ENCODE measurements at places on chromosomes 1 and 21.

GRCh38 chr1:207619871-207620542 lies 24.9 kb upstream of the CR1L start:
- DNase-seq, result no peak

DNA sequence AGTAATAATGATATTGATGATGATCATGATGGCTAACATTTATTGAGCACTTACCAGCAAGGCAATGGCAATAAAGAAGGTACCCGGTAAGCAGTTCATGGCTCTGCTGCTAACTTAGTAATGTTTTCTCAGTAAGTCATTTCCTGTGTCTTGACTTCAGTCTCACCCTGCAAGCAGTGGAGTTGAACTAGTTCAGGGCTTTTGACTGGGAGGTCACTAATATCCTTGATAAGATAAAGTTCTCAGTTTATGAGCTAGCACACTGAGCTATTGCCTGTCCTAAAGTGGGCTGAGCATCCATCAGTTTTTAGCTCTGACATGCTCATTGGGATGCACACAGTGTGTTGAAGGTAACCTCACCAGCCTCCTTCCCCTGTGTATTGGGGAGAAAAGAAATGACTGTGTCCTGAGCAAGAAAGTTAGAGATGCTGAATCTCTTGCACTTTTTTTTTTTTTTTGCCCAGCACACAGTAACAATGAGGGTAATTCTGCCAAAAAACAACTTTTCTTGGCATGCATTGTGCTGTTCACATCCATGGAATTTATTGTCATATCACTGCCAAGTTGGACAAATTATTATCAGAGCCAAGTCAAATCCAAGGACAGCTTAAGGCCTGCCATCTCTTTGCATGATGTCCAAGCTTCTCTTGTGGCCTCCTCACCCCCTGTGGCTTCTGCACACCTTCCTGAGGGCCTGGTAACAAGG lies 55.5 kb upstream of the GADD45A start:
- no peak for DNase-seq

DNA sequence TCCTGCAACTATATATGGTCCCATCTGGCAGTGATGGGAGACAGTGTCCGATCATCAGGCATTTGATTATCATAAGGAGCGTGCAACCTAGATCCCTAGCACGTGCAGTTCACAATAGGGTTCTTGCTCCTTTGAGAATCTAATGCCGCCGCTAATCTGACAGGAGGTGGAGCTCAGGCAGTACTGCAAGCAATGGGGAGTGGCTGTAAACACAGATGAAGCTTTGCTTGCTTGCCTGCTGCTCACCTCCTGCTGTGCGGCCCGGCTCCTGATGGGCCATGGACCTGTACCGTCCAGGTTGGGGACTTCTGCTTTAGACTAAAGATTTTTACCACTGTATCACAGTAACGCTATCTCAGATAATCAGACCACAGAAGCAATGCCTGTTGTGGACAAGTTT lies 63.8 kb downstream of the TGFB2 start:
- DNase-seq, result no peak

- DNase-seq, result peak; percentile 34
Observed at GRCh38 chr1:9841460-9841859, 17.7 kb upstream of the CLSTN1 start.

- no peak for DNase-seq
Observed at GRCh38 chr1:155287987-155288543, 10.8 kb downstream of the HCN3 start.

- no peak for DNase-seq
Observed at GRCh38 chr1:173581383-173582079, 21.3 kb downstream of the SLC9C2 start.

- DNase-seq, result no peak
Observed at GRCh38 chr1:40315795-40316594, 1.1 kb downstream of the COL9A2 start.

- no peak for DNase-seq
Observed at GRCh38 chr1:22074803-22075202, 22.3 kb downstream of the CDC42 start.

- DNase-seq, result no peak
Observed at GRCh38 chr1:109192433-109192832, 21.3 kb upstream of the SARS1 start.

DNA sequence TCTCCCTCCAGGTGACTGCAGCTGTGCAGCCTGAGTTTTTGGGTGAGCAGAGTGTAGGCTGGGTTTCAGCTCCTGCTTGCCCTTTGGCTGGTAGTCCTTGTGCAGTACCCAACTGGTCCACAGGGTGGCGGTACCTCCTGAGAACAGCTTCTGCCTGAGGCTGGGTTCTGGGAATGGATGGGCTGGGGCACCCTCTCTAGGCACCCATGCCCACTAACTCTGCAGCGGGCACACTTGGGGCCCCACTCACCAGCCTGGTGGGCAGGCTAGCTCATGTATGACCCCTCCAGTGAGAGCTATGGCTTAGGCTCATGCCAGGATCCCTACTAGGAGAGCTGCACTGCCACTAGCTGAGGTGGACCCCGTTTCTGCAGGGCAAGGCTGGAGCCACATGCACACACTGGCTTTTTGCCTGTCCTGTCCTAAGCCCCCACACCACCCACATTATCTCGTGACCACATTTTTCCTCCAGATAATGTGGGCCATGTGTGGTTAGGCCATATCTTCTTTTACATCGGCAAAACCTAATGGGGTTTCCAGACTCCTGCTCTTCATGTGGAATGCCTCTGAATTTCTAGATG lies 15.5 kb upstream of the GSTM4 start:
- peak; percentile 90 for DNase-seq

GRCh38 chr1:203353486-203353885 lies 2.6 kb upstream of the FMOD start:
- DNase-seq, result no peak

DNA sequence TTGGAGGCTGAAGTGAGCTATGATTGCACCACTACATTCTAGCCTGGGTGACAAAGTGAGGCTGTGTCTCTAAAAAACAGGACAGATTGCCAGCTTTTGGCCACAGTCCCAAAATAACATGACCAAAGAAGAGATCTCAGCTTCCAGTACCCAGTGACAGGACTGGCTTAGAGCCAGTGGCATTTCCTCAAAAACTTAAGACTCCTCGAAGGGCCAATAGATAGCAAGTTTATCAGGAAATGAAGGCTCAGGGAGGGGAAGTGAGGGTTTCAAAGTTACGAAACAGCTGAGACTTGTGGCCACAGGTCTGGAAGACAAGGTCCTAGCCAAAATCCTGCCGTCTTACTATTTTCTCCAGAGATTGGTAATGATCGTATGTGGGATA lies 6.3 kb upstream of the TMEM39B start:
- DNase-seq, result no peak

DNA sequence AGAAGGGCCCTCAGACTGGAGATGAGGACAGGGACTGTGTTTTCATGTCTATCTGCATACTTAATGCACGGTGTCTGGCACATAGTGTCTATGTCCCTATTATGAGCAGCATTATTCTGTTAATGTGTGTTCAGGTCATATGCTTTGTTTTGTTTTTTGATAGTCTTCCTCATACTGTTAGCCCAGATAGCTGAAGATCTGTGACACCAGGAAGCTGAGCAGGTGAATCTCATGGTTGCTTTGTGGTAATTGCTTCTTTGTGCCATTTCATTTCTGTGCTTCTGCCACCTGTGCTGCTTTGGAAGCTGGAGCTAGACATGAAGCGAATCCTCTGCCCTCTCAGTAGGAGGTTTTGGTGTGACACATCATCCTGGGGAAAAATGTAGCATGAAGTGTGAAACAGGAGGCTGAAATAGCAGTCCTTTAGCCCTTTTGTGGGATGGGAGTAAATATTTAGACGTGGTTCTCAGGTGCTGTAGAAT lies 15.8 kb downstream of the SMAP2 start:
- DNase-seq, result no peak

GRCh38 chr1:209130886-209131285 lies 452.6 kb upstream of the CAMK1G start:
- no peak for DNase-seq

DNA sequence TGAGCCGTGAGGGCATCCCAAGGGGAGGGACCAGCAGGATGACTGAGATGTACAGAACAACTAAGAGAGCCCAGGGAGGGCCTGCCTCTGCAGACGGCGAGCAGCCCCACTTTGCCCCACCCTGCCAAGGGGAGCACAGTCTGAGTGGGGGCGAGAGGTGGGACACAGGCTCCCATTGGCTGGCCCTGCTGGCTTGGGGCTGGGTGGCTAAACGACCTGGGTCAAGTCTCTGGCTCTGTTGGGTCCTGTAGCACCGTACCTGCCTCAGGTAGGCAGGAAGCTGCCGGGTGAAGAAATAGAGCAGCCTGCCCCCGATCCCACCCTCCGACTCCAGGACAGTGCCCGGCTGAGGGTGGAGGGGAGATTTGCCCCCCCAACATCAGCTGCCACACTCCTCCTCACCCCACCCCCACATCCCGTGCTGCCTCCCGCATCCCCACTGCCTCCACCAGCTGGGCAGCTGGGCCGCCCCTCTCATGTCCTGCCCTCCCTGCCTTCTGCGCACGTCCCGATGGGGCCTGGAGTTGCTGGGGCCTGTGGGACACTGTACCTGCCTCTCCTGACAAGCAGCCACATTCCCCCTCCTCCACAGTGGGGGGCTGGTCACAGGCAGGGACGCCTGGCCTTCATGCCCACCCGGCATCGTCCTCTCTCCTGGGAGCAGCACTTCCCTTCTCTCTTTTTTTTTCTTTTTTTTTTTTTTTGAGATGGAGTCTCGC lies 12.6 kb upstream of the PLEKHG5 start:
- peak; percentile 85 for DNase-seq

- DNase-seq, result no peak
Observed at GRCh38 chr1:145824499-145824842, 471 bp downstream of the POLR3C start.

- no peak for DNase-seq
Observed at GRCh38 chr1:61435226-61435625, 289.7 kb downstream of the TM2D1 start.
